ENCODE measurements at places on chromosomes 6 and 20.
A peak's percentile ranks its signal among the peaks of the same experiment; 100 is the strongest.

GRCh38 chr20:49916146-49917002 is 1.0 kb upstream of the SPATA2 start:
- H3K4me3 ChIP-seq = peak overlapping the region; percentile 95
- H3K36me3 ChIP-seq = peaks cover 4% of the 10 kb centered on the region
- DNase-seq = peak; percentile 93

DNA sequence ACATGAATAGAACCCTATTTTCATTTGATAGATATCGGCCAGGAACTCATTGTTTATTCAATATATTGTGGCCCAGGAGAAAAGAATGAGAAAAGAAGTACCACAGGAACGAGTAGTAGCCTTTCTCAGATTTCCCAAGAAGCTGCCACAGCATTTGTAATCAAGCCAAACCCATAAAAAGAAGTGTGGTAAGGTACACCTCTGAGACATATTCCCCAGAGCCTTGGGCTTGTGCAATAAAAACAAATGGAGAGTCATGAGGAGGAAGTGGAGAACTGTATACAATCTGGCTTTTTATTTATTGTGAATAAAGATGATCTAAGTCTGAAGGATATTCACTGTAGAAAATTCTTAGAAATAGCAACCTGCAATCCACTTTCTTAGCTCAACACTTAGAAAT is 36.7 kb downstream of the KIF6 start:
- H3K4me1 ChIP-seq = no peaks in the 10 kb centered on the region
- no peak overlapping the region for H3K27ac ChIP-seq
- H3K4me3 ChIP-seq = no peak overlapping the region
- H3K36me3 ChIP-seq = no peaks in the 10 kb centered on the region

DNA sequence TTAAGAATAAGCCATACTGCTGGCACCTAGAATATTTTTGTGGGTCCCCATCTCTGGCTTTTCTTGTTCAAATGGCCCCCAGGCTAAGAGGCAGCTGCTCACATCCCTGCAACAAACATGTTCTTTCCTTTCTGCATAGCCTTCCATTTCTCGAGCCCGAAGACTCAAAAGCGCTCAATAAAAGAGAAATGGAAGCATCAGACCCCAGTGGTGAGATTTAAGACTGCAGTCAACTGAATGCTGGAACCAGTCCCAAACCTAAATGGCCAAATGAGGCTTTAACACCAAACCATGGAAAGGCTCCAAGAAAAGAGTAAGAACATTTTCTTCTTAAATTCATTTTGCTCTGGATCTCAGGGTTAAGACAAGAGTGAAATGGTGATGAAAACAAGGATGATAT is 122.1 kb upstream of the TRAF3IP2 start:
- no peaks in the 10 kb centered on the region for H3K36me3 ChIP-seq
- H3K27me3 ChIP-seq = no peaks in the 10 kb centered on the region
- DNase-seq = no peak
- H3K4me1 ChIP-seq = no peaks in the 10 kb centered on the region
- no peak overlapping the region for H3K4me3 ChIP-seq

GRCh38 chr6:149342525-149342924 is 25.0 kb downstream of the TAB2 start:
- no peak overlapping the region for H3K27ac ChIP-seq
- DNase-seq = no peak
- H3K4me3 ChIP-seq = no peak overlapping the region

GRCh38 chr6:74826263-74826662 is 379.6 kb downstream of the COL12A1 start:
- no peaks in the 10 kb centered on the region for H3K36me3 ChIP-seq
- no peaks in the 10 kb centered on the region for H3K4me1 ChIP-seq

DNA sequence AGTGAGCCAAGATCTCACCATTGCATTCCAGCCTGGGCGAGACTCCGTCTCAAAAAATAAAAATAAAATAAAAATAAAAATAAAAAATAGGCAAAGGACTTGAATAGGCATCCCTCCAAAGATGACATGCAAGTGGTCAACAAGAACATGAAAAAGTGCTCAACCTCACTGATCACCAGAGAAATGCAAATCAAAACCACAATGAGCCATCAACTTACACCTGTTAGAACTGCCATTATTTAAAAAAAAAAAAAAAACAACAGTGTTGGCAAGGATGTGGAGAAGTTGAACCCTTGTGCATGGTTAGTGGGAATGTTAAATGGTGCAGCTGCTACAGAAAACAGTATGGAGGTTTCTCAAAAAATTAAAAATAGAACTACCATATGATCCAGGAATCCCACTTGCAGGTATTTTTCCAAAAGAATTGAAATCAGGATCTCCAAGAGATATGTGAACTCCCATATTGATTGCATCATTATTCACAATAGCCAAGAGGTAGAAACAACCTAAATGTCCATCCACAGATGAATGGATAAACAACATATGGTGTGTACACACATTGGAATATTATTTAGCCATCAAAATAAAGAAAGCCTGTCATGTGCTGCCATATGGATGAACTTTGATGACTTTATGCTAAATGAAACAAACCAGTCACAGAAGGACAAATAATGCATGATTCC is 2.8 kb downstream of the C20orf203 start:
- no peaks in the 10 kb centered on the region for H3K4me1 ChIP-seq
- H3K36me3 ChIP-seq = no peaks in the 10 kb centered on the region
- no peak overlapping the region for H3K4me3 ChIP-seq
- H3K27ac ChIP-seq = no peak overlapping the region

DNA sequence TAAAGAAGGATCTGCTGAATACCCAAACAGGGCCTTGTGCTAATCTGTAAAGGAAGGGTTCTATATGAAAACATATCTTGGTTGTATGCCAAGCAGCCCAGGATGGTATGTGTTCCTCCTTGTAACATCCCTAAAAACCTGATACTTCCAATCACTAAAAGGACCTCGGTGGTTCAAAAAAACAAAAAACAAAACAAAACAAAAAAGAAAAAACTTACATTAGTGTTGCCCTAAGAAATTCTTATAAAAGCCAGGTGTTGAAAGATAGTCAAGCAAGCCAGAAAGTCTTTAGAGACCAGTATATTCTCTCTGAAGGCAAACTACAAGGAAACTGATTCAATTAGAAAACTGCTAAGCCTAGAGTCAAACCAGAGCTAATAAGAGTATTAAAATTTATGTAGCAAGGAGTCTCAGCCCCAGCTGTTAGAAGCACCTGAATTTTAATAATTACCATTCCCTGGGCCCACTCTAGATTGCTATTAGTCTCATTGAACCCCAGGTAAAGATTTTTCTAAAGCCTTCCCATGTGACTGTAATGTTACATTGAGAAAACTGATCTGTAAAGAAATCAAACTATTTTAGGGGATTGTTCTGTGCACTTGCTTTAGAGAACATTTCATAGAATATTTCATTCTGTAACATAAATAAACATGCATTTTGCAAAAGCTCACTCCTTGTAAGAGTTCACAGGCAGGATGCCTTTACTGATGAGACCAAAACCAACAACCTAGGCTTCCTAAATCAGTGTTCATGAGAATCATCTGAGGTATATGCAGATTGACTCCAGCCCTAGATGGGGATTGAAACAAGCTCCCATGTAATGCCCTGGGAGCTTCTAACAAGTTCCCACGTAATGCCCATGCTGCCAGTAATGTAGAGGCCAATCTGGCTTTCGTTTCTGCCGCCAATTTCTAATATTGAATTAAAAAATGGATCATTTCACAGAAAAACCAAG is 95.2 kb upstream of the BTN3A2 start:
- peak overlapping the region; percentile 64 for H3K4me3 ChIP-seq
- H3K27me3 ChIP-seq = no peaks in the 10 kb centered on the region
- peak overlapping the region; percentile 99 for H3K27ac ChIP-seq
- H3K4me1 ChIP-seq = peaks cover 5% of the 10 kb centered on the region
- no peaks in the 10 kb centered on the region for H3K36me3 ChIP-seq

DNA sequence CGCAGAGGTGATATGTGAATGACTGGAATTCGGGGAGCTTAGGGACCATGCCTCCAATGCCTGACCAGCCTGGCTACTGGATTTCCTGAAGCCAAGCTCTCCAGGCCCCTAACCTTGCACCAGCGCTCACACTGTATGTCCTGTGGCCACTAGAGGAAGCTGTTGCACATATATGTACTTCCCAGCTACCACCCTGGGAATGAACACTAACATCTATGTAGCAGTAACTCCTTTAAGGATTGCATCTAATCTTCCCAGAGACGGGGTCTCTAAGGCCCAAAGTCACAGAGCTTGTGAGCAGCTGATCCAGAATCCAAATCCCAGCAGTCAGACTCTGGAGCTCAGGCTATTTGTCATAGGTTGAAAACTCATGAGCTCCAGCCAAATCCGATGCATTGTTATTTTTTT is 20.4 kb upstream of the BPIFB1 start:
- H3K4me3 ChIP-seq = no peak overlapping the region
- no peaks in the 10 kb centered on the region for H3K4me1 ChIP-seq
- no peaks in the 10 kb centered on the region for H3K36me3 ChIP-seq
- peak; percentile 34 for DNase-seq

DNA sequence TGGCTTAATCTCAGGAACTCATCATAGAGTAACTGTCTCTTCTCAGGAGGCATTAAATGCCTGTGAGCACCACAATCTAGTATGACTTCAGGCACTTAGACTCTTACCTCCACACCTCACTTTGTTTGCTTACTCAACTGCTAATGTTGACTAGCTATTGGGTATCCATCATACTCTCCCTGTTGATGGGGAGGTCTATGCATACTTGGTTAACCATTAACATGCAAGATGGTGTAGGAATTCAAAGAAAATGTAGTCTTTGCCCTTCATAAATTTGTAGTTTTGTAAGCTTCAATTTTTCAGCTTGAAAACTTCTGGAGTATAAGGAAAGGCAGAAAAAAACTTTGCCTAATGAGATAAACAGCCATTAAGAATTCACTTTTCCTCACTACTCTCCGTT is 501.0 kb upstream of the MARCKS start:
- no peaks in the 10 kb centered on the region for H3K27me3 ChIP-seq
- H3K4me3 ChIP-seq = no peak overlapping the region
- H3K36me3 ChIP-seq = no peaks in the 10 kb centered on the region
- peak overlapping the region; percentile 19 for H3K27ac ChIP-seq
- peaks cover 33% of the 10 kb centered on the region for H3K4me1 ChIP-seq
- DNase-seq = peak; percentile 54

- peak; percentile 46 for DNase-seq
- no peaks in the 10 kb centered on the region for H3K27me3 ChIP-seq
- peaks cover 3% of the 10 kb centered on the region for H3K36me3 ChIP-seq
- H3K4me3 ChIP-seq = peak within 1 kb of the TSS; percentile 47
- peak within 1 kb of the TSS; percentile 66 for H3K27ac ChIP-seq
These were observed at the start of gene SPTLC3 for GRCh38 chr20:13008761-13009681. Gene SPTLC3, plus strand, starts transcription at chr20:13008972. Its CDS starts 296 bp downstream, at chr20:13009268.

DNA sequence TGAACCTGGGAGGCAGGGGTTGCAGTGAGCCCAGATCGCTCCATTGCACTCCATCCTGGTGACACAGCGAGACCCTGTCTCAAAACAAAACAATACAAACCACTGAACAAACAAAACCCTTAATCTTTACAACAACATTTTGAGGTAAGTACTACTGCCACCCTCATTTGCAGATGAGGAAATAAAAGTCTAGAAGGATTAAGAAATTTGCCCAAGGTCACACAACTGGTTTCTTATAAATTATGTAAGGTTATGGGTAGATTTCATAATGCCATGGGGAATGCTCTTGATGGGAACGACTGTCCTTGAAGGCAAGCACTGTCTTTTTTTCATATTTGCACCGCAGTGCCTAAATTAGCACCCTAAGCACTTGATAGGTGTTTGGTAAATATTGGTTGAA is 13.8 kb upstream of the B4GALT5 start:
- no peaks in the 10 kb centered on the region for H3K27me3 ChIP-seq
- peaks cover 2% of the 10 kb centered on the region for H3K4me1 ChIP-seq
- no peaks in the 10 kb centered on the region for H3K36me3 ChIP-seq

- H3K36me3 ChIP-seq = no peaks in the 10 kb centered on the region
- no peak overlapping the region for H3K27ac ChIP-seq
- no peaks in the 10 kb centered on the region for H3K4me1 ChIP-seq
- no peak overlapping the region for H3K4me3 ChIP-seq
These were observed 226.9 kb downstream of the TBC1D7 start for GRCh38 chr6:13101409-13101808.

- no peaks in the 10 kb centered on the region for H3K27me3 ChIP-seq
- H3K4me1 ChIP-seq = no peaks in the 10 kb centered on the region
- no peak overlapping the region for H3K4me3 ChIP-seq
- no peak for DNase-seq
- peaks cover under 1% of the 10 kb centered on the region for H3K36me3 ChIP-seq
These were observed 72.7 kb downstream of the FOXO3 start for GRCh38 chr6:108633436-108633835.

- DNase-seq = peak; percentile 43
- no peak overlapping the region for H3K27ac ChIP-seq
- no peaks in the 10 kb centered on the region for H3K36me3 ChIP-seq
- H3K27me3 ChIP-seq = peaks cover 64% of the 10 kb centered on the region
These were observed 19.7 kb downstream of the HLA-DOB start for GRCh38 chr6:32796848-32797776.

DNA sequence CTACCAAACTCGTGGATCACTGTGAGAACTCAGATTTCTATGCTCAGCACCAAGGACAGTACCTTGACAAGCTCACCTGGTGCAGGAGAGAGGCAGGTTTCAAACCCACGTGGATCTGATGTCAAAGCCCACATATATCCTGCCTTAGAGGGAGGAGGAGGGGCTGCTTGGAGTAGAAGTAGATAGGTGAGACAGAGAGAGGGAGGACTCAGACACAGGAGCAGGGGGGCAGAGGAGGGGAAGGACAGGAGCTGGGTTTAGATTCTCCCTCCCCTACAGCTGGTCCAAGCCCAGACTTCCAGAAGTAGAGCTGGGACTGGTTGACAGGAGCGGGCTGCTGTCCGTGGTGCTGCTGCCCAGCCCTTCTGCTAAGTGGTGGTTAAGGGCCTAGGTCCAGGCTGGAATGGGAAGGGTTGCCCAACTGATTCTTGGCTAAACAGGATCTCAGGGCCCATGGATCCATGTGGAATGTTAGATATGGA is 77.5 kb downstream of the CDH22 start:
- H3K4me3 ChIP-seq = no peak overlapping the region
- peaks cover 7% of the 10 kb centered on the region for H3K27me3 ChIP-seq

GRCh38 chr6:24016857-24017256 is 109.2 kb upstream of the NRSN1 start:
- DNase-seq = no peak
- no peaks in the 10 kb centered on the region for H3K36me3 ChIP-seq
- no peaks in the 10 kb centered on the region for H3K4me1 ChIP-seq
- no peak overlapping the region for H3K4me3 ChIP-seq
- no peaks in the 10 kb centered on the region for H3K27me3 ChIP-seq
- H3K27ac ChIP-seq = no peak overlapping the region

- H3K27me3 ChIP-seq = no peaks in the 10 kb centered on the region
- DNase-seq = no peak
- H3K27ac ChIP-seq = no peak overlapping the region
- no peak overlapping the region for H3K4me3 ChIP-seq
- H3K4me1 ChIP-seq = no peaks in the 10 kb centered on the region
These were observed 51.1 kb downstream of the ARID1B start for GRCh38 chr6:156828280-156828703.

DNA sequence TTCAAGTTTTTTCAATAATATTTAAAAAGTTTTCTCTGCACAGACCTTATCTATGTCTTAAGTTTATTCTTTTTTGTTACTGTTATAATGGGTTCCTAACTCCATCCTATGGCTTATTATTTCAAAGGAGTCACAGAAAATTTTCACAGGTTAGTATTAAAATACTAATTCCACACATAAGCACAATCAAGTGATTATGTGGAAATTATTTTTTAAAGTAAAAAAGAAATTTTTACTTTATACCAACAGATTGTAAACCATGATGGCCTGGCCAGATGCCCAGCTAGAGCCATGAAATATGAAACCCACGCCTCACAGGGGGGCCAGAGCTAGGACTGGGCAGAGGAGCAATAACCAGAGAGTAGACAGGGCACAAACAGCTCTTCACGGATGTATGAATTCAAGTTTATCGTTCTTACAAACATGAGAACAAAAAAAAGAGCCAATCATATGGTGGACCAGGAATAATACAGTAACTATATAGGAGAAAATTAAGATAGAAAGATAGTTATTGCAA is 34.0 kb downstream of the NUDT3 start:
- no peak overlapping the region for H3K27ac ChIP-seq
- H3K36me3 ChIP-seq = no peaks in the 10 kb centered on the region
- no peak overlapping the region for H3K4me3 ChIP-seq
- no peaks in the 10 kb centered on the region for H3K4me1 ChIP-seq

Data from large intestine (tissue), 12 donors.